ENCODE measurements at places on chromosomes 11 and 22.

DNA sequence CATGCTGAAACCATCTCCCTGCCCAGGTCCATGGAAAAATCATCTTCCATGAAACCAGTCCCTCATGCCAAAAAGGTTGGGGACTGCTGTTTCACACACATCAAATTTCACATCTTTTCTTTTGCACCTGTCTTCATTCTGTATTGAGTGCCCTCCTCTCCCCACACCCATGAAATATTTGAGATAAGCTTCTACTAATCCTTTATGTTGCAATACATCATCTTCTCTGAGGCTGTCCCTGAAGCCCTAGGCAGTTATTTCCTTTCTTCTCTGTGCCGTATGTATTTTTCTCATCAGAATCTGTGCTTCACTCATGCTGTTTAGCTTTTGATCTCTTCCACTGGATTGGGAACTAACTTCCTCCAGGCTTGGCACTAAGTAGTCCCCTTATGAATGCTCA lies 40.0 kb upstream of the RRM1 start:
- no peak for DNase-seq

- DNase-seq = no peak
Measured at GRCh38 chr11:128058580-128059208, 528.7 kb downstream of the ETS1 start.

- no peak for DNase-seq
Measured at GRCh38 chr11:79229047-79229446, 211.8 kb downstream of the TENM4 start.

DNA sequence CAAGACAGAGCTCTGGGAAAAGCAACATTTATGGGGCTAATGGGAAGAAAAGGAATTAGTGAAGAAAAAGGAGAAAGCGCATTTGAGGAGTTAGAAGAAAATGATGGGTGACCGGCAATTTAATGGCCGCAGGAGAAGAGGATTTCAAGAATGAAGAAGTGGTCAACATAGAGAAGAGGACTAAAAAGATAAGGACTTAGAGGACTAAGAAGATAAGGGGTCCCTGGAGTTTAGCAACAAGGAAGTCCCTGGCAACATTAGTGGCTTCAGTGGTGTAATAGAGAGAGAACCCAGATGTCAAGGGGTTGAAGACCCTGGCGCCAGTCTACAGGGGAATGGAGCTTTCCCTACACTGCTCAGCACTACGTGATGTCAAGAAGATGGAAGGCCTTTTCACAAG lies 32.3 kb downstream of the WEE1 start:
- no peak for DNase-seq

- no peak for DNase-seq
Measured at GRCh38 chr11:16346975-16347374, 9.4 kb downstream of the SOX6 start.

DNA sequence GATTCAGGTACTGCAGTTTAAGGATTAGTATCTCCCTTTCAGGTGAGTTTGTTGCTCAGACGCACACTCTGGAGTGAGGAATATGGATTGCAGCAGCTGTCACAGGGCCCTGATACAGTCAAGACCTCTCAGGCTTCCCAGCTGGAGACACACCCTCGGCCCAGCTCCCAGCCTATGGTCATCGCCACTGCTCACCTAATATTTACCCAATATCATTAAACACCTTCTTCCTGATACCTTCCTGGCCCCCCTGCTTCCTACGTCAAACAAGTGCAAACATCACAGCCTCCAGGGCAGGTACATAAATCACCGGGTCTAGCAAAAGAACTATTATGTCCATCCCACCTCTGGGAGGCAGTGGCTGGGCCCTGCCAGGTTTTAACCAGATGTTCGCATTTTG lies 213.3 kb downstream of the MN1 start:
- no peak for DNase-seq

GRCh38 chr11:117881217-117881616 lies 4.8 kb upstream of the FXYD6 start:
- DNase-seq = no peak

DNA sequence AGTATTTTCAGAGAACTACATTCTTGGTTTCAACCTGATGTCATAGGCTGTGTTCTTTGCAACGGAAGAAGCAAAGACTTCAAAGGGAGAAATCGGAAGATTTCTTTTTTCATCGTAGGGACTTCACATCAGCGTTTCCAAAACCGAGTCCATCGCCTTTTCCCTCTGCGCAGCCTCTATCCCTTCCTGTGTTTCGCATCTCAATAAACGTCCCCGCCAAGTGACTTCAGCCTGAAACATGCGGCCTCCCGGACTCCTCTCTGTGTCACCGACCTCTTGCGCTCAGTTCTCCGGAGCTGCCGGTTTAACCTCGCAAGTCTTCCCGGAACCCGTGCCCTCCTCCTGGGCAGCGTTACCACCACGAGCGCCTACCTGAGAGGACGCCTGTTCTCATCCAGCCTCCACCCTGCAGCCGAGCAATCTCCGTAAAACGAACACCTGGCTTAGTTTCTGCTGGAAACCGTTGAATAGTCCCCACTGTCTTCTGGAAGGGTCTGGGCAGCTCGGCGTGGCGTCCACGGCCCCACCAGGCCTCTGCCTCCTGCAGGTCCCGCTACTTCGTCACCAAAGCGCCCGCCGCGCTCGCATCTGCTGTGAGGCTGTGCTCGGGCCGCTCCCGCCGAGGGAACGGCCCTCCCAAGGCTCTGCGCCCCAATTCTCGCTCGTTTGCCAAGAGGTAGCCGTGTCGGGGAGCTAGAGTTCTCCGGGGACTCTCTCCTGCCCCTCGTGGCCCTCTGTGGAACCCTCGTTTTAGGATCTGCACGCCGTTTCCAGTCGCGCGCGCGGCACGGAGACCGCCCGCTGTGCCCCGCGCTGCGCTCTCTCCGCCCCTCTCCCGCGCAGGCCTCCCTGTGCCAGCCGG lies at the start of gene GLB1L3:
GLB1L3 (plus strand) TSS at position 846 of the 862 bp plus-strand sequence. CDS start 362 bp downstream, outside the sequence.
- no peak for DNase-seq

DNA sequence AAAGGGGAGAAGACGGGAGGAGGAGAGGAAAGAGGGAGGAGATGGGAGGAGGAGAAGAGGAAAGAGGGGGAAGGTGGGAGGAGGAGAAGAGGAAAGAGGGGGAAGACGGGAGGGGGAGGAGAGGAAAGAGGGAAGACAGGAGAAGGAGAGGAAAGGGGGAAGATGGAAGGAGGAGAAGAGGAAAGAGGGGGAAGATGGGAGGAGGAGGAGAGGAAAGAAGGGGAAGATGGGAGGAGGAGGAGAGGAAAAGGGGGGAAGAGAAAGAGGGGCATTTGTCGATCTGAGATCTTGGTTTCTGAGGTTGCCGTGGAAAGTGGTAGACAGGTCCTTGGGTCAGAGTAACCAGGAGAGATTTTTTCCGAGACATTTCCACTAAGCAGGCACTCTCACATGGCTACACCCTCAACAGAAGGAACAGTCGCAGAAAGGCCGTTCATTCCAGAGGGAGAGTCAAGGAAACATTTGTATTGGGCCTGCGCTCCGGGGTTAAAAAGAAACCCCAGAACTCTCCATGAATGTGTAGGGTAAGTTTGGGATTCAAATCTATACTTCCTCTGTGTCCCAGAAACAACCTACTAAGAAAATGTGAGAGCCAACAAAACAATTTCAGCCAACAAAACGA lies 39.8 kb upstream of the CARS1 start:
- no peak for DNase-seq

GRCh38 chr11:75589051-75589450 lies 27.0 kb downstream of the SERPINH1 start:
- no peak for DNase-seq

GRCh38 chr11:119011476-119012053 lies 6.6 kb downstream of the RPS25 start:
- DNase-seq = no peak

DNA sequence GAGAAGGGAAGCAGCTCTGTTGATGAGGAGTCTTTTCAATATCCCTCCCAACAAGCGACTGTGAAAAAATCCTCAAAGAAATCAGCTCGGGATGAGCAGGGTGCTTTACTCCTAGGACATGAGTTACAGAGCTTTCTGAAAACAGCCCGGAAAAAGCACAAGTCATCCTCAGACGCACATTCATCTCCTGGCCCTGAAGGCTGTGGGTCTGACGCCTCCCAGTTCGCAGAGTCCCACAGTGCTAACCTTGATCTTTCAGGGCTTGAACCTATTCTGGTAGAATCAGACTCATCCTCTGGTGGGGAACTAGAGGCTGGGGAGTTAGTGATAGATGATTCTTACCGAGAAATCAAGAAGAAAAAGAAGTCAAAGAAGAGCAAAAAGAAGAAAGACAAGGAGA lies 7.7 kb downstream of the HMGXB4 start:
- DNase-seq = no peak

DNA sequence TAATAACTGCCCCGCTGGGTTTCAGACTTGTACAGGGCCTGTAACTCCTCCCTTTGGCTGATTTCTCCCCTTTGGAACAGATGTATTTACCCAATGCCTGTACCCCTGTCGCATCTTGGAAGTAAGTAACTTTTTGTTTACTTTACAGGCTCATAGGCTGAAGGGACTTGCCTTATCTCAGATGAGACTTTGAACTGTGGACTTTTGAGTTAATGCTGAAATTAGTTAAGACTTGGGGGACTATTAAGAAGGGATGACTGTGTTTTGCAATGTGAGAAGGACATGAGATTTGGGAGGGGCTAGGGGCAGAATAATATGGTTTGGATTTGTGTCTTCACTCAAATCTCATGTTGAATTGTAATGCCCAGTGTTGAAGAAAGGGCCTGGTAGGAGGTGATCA lies 62.0 kb downstream of the TRPC6 start:
- no peak for DNase-seq

- DNase-seq = no peak
Measured at GRCh38 chr11:118856314-118856713, 27.4 kb upstream of the CXCR5 start.

DNA sequence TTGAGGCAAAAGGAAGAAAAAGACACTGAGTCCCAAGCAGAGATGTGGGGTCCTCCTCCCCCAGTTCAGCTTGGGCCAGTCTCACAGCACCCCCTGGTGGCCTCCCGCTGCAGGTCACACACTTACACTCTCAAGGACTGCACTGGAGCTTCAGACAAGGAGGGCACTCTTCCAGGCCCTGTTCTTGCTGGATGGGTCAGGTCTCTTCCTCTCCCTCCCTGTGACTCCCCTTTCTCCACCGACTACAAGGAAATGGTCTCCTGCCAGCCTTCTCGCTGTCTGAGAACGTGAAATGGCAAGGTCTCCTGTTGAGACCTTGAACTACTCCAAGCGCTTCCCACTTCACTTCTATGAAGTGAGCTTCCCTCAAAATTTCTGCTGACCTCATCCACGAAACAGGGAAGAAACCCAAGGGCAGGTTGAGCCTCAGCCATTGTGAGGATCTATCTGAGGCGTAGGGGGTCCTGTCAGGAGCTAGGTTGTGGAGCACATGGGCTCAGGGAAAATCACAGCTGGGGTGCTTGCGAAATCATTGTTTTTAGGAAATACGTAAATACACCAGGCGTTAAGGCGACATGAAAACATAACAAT lies 11.2 kb upstream of the IGLL1 start:
- peak; percentile 7 for DNase-seq

DNA sequence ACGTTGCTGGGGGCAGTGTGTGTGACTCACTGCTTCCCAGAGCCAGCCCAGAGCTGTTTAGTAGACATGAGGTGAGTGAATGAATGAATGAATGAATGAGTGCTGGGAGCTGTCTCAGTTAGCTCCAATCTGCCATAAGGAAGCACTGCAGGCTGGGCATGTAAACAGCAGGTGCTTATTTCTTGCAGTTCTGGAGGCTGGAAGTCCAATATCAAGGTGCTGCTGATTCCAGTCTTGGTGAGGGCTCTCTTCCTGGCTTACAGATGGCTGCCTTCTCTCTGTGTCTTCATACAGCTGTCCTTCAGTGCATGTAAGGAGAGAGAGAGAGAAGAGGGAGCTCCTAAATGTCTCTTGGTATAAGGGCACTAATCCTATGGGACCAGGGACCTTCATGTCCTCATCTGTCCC lies 4.1 kb downstream of the C11orf21 start:
- no peak for DNase-seq

DNA sequence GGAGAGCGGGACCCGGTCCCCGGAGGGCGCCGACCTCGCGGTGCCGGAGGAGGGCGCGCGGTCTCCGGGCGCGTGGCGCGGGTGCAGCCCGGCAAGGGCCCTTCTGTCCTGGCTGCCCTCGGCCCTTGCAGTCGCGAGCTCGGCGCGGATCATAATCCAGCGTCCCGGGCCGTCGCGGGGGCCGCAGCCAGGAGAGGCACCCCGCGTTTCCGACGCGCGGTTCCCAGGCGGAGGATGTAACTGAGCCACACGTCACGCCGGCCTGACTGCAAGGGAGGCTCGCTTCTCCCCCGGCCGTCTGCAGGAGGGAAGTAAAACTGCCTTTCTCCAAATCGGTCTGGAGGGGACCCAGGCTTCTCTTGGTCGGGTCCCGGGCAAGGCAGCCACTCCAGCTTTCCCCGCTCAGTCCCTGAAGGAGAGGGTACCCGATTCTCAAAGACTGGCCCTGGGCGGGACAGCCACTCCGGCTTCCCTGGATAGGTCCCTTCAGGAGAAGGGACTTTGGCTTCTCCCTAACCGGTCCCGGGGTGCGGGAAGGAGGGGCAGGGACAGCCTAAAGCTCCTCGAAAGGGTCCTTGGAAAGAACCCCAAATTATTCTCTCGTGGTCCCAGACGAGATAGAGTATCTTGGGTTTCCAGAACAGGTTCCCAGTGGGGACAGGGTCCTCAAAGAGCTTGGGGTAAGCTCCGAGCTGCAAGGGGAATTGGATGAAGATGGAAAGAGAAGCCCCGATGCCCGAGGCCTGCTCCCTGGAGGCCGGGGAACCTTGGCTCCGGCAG lies 836 bp downstream of the SPON1 start:
- DNase-seq = no peak

GRCh38 chr11:842370-843002 lies at the start of the genes POLR2L and TSPAN4:
POLR2L (minus strand) TSS chr11:842529; CDS start chr11:842508, 21 bp downstream.
TSPAN4 (plus strand) TSS chr11:842852; CDS start chr11:850305, 7,453 bp downstream.
- DNase-seq = no peak

DNA sequence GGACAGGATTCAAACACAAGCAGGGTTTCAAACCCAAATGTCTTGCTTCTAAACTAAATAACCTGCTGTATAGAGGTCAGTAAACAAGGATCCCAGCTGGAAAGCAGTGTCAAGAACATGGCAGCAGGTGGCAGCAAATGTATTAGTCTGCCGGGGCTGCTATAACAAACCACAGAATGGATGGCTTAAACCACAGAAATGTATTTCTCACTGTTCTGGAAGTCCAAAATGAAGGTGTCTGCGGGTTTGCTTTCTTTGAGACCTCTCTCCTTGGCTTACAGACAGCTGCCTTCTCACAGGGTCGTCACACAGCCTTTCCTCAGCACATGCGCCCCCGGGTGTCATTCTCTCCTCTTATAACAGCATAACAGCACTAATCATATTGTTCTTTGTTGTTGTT lies 65.1 kb upstream of the LRRC55 start:
- no peak for DNase-seq

GRCh38 chr22:45628515-45628914 lies 43.1 kb upstream of the ATXN10 start:
- DNase-seq = no peak

GRCh38 chr11:57181678-57182305 lies at the start of gene LRRC55:
LRRC55 (plus strand) TSS chr11:57181953; CDS start chr11:57182023, 70 bp downstream.
- DNase-seq = no peak

GRCh38 chr22:21921729-21922128 lies 30.9 kb downstream of the PPM1F start:
- no peak for DNase-seq

DNA sequence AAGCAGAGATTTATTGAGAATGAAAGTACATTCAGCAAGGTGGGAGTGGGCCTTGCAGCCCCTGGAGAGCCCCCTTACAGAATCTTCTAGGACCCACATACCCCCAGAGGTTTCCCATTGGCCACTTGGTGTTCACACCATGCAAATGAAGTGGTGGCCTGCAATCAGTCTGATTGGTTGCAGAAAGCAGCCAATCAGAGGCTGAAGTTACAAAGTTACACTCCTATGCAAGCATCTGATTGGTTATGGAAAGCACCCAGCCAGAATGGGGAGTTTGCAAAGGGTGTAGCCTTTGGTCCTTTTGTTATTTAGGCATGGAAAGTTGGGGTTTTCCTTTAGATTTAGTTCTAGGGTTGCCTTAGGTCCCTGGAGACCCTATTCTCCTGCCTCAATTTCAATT lies 34.9 kb downstream of the UVRAG start:
- no peak for DNase-seq
